IMR-90 (cell line): ENCODE measurements at places on chromosomes 5 and 9.

GRCh38 chr5:30050056-30050815, 1143.2 kb upstream of the CDH6 start:
- no peak for DNase-seq

DNA sequence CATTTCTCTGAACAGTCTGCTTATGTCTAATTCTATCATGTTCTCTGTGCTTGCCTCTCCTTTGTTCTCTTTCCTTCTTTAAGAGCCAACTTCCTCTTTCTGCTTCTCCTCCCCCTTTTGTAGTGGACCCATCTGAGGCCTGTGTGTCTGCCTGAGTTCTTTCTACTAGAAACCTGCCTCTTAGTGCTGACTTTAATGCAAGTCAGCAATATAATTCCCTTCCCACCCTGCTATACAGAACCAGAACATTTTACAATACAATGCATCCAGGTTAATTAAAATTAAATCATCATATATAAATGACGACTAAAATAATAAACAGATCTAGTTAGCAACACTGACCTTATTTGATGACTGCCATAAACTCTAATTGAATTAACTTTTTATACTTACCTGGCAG, 82.6 kb upstream of the GAS1 start:
- no peak for DNase-seq

DNA sequence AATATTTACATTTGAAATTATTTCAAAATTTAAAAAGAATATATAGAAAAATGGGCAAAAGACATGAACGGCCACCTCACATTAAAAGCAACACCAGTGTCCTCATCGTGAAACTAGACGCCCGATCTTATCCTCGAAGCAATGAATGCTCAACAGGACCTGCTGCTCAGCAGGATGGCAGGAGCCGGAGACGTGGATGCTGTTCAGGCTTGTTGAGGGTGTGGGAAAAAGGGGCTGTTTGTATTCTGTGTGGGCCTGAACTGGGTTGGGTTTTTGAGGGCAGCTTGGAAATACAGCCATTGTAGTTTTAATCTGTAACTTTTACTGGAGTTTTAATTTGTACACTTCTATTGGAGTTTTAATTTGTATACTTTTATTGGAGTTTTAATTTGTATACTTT, 20.3 kb downstream of the EXOC3 start:
- DNase-seq, result no peak

DNA sequence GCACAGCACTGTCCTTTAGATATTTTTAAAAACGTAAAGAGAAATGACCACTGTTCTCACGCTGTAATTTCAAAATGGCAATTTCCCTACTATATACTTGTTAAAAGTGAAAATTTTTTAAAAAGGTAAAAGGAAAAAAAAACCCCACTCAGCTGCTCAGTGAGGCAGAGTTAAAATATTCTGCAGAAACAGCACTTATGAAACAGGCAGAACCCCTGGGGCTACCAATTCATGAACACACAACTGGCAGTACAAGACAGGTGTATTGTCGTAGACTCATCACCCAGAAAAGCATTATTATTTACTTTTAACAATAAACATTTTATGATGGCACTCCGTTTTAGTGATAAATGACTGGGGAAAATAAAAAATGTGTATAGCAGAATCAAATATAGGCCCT, 1.5 kb upstream of the RASGRF2 start:
- no peak for DNase-seq

DNA sequence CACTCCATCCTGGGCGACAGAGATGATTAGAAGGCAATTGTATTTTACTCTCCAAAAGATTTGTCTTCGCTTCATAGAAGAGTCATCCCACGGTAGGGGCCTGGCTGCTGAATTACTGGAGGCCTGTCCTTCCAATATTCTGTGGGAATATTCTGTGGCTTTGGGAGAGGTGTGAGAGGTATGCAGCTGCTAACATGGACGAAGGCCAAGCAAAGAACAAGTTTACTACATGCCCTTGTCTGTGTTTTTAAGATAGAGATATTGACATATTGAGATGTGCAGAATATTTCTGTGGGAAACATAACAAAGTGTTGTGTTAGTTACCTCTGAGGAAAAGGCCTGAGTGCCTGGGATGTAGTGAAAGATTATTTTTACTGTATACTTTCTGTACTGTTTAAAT, 71.8 kb upstream of the SMIM15 start:
- DNase-seq, result no peak

- DNase-seq, result peak; percentile 2
Measured at GRCh38 chr5:115209279-115209678, 39.6 kb upstream of the TRIM36 start.

DNA sequence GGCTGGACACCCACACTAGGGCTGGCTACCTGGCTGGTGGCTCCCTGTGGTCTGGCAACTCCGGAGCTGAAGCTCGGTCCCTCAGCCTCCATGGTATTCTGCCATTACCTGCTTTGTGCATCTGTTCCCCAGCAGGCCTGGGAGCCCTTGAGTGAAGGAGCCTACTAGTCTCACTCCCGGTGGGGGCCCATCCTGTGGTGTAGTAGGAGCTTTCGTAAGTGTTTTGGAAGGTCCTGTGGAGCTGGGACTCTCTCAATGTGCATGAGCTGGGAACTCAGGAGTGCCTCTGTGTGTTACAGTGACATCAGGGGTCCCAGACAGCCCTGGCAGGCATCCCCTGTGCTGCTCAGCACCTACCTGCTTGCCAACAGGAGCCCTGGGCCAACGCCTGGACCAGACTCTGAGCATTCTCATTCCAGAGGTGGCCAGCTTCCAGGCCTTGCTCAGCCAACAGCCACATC, 267.1 kb downstream of the GADD45G start:
- no peak for DNase-seq

- no peak for DNase-seq
Measured at GRCh38 chr9:20553558-20554149, 68.6 kb downstream of the MLLT3 start.

- DNase-seq, result no peak
Measured at GRCh38 chr9:12766357-12766756, 8.5 kb upstream of the LURAP1L start.

GRCh38 chr5:145841299-145841698, 6.2 kb upstream of the PRELID2 start:
- no peak for DNase-seq

- DNase-seq, result no peak
Measured at GRCh38 chr5:112371067-112371466, 48.0 kb downstream of the EPB41L4A start.

DNA sequence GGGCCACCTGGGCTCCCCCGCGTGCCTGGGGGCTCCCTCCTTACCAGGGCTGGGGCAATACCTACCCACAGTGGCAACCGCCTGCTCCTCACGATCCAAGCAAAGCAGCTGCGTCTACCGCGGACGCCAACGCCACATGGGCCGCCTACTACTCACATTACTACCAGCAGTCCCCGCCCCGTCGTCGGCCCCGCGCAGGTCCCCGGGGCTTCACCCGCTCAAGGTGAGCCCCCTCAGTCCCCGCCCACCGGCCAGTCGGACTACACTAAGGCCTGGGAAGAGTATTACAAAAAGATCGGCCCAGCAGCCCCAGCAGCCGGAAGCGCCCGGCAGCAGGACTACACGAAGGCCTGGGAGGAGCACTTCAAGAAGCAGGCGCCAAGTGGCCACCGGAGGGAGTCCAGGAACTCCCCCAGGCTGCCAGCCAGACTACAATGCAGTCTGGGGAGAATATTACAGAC, 106.0 kb upstream of the MTAP start:
- no peak for DNase-seq

- no peak for DNase-seq
Measured at GRCh38 chr9:106035806-106036205, 341.5 kb downstream of the TMEM38B start.

DNA sequence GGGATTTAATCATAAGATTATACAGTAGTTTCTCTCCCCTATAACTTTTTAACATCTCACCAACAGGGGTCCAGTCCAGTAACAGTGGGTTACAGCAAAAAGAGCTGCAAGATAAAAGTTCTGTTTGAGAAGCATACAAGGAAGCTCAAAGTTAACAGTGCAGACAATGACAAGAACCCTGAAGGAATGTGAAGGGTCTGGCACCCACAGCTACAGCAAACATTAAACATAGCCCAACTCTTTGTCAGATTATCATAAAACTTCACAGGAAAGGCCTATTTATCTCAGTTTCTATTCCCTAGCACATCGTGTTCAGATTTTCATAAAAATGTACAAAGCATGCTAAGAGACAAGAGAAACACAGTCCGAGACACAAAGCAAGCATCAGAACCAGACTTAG, 309.4 kb downstream of the DIRAS2 start:
- no peak for DNase-seq

DNA sequence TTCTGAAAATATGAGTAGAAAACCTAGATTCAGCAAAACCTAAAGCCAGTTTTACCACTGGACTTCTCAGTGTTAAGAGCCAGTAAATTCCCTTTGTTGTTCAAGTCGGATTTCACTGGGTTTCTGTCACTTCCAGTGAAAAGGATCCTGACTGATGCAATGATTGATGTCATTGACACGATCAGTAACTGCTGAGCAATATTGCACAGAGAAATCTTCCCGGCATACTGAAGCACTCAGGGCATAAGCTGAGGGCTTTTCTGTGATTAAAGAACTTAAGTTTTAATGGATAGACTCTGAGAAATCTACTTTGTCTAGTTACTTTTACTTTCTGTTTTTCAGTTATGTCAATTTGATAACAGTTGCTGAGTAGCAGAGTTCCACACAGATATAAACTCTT, 61.9 kb downstream of the DENND1A start:
- peak; percentile 6 for DNase-seq

DNA sequence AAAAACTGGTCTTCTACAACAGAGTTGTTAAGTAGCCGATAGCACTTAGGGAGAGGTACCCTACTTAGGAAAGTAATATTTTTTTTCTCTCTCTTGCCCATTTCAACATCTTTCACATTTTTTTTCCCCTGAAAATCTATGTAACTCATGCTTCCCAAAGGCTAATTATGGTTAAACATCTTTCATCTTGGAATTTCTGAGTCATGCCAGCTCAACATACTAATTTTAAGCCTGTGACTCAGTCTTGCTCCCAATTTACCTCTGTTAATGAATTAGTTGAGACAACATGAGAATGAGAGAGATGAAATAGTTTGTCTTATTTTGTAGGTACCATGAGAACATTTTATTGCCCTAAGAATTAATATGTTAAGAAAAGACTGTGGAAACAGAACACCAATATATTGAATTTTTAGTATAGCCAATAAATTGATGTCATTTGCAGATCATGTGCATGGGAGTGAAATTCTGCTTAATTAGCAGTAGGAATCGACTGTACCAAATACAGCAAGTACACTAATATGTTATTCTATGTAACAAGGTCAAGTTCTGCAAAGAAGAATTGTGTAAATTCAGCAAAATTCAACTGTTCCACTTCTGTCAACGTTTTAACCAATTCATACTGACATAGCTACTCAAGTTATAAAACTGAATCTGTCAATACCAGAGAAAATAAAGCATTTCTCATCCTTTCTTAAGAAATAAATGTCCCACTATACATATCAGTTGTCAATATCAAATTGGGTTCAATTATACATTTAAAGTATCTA, 550.0 kb downstream of the PTPRD start:
- DNase-seq, result peak; percentile 47

GRCh38 chr9:114538241-114538640, 33.0 kb upstream of the WHRN start:
- DNase-seq, result no peak

GRCh38 chr9:136728548-136729123, 14.1 kb downstream of the LCN10 start:
- peak; percentile 29 for DNase-seq
